ENCODE measurements at places on chromosomes 5 and 9.

DNA sequence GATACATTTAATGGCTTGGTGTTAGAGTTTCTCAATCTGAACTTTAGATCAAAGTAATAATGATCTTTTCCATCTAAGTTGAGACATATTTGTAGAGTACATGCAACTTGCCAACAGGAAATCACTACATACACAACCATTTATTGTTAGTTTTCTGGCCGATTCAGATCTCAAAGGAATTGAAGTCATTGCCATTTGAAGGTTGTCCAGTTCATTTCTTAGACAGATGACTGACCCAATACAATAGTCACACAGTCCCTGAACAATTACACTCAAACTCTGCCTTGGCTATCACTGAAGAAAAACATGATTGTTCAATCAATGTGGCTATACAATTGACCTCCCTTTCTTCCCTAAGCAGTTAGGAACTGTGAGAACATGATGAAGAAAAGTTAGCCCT lies 753.2 kb upstream of the RIOK2 start:
- no peak for DNase-seq

- DNase-seq, result no peak
Measured at GRCh38 chr5:16461782-16462181, 3.8 kb downstream of the ZNF622 start.

GRCh38 chr9:17318821-17319320 lies 184.0 kb downstream of the CNTLN start:
- DNase-seq, result no peak

GRCh38 chr5:127153031-127153430 lies 79.7 kb upstream of the C5orf63 start:
- no peak for DNase-seq

DNA sequence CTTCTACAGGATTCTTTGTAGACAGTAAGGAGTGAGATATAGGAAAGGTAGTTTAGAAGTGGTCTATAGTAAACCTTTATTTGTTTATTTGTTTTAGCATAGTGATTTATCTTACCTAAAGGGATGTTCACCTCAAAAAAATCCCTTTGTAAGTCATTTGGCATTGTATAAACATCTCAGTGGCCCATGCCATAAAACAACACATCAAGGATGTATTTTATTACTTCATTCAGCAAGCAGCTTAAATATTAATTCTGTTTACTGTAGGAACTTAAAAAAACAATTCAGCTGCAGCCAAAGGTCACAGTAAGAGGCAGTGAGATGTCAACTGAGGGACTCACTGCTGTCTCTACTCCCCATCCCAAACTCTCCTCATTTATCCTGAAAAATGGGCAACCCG lies 452.7 kb downstream of the HINT1 start:
- no peak for DNase-seq

DNA sequence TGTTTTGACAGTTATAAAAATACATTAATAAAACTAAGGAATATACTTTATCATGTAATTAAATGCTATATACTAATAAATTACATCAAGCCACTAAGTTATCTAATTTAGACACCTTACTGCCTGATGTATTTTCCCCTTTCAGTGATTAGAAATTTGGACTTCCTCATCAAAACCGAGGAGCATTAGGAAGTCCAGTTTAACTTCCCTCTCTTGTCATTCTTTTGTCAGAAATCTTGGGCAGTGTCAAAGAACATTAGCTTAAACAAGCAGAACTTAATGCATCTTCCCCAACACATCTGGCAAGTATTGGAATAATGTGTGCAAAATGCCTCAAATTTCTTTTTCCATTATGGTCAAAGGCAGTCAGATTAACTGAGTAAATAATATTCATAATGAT lies 81.6 kb downstream of the PLPP1 start:
- DNase-seq, result no peak

DNA sequence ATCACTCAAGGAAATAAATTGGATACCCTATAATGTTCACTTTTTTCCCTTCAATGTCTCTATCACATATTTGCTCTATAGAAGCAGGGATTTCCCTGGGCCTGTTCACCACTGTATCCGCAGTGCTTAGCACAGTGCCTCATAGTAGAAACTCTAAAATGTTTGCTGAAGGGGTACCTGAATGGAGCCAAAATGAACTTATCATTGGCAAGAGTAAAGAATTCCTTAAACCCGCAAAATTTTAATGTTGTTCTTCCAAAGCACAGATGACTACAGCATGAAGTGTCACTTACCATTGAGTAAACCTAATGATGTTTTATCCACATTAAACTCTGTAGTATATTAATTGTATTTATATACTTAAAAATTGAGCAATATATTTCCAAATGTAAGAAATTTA lies 96.1 kb downstream of the JAKMIP2 start:
- DNase-seq, result no peak
